ENCODE measurements at places on chromosomes 3 and 15.

- peak; percentile 53 for DNase-seq
Observed at GRCh38 chr3:42056840-42057239, 34.3 kb upstream of the TRAK1 start.

- DNase-seq: peak; percentile 56
Observed at GRCh38 chr15:81813215-81813614, 232.6 kb downstream of the MEX3B start.

DNA sequence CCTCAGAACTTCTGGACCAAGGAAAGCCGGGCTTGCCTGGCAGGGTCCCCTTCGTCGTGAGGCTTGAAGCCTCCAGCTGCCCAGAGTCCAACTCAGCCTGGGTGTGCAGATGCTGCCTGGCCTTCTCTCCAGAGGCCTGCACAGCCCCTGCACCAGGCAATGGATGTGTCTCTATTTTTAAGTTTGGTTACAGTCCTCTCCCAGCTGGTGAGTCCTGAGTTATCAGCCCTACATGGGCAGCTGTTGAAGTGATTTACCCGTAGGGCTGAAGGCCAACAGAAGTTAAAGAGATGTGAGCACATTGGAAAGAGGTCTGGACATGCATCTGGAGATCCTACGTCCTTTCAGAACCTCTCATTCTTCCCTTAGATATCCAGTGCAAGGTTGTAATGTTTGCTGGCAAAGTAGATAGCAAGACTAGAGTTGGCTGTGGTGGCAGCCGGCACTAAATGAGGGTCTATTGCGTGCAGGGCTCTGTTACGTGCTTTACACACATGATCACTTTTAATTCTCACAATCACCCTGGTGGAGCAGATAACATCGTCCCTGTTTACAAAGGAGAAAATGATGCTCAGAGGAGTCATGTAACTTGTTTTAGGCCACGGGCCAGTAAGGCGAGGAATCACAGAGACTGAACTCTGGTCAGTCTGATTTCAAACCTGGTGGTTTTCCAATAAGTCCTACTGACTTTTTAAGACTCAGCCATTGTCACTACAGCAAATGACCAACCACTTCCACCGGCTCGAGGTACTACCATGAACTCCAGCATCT lies 9.9 kb downstream of the FYCO1 start:
- no peak for DNase-seq

DNA sequence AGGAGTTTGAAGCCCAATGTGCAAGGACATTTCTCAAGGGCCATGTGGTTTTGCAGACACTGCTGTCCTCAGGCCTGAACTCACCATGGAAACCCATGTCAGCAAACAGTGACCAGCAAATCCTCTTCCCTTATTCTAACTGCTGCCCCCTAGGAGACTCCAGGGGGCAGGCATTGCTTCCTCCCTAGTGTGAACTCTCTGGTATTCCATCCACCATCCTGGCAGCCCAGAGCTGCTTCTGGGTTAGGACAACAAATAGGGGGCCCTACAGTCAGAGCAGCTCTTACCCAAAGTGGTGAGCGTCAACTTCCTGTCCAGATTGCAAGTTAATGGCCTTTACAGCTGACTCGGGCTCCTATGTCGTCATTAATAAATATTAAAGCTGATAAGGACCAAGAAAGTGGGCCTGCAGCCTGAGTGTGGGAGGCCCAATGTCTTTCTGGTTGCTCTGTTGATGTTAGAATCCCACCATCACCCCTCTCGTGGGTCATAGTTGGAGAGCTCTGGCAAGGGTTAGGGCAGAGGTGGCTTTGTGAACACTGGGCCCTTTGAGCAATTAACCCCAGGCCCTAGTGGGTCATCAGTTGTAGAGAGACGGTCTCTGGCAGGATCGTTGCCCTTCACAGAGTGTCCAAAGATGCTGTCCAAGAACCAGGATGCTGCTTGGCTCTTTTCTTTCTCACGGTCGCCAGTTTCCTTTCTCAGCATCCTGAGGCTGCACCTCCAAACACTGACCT lies 41.5 kb downstream of the TGM4 start:
- DNase-seq: no peak

DNA sequence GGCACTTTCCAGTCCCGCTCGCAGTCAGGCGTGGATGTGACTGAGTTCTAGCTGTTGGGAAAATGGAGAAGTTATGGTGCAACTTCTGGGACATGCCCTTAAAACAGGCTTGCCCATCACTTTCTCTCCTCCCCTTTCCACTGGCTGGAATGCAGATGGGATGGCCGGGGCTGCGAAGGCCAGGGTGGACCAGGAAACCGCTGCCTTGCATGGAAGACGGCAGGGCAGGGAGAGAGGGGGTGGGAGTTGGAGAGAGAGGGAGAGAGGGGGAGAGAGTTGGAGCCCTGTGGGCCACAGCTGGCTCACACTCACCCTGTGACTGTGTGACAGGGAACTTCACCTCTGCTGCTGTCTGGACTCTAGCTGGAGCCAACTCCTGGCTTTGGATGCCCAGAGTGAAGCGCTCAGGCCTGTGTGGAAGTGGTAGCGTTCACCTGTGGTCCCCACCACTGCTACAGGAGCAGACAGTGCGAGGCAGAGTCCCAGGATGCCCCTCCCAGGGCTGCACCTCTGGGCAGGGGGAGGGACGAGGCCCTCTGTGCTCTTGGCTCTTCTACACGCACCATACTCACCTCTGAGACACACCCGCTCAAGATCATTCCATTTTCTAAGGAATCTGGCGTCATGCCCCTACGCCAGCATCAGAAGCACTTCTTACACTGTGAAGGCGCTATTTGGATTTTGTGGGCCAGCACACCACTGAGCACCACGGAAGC lies 36.6 kb downstream of the KLHL25 start:
- DNase-seq: no peak

GRCh38 chr3:185335799-185336198 lies 27.1 kb upstream of the MAP3K13 start:
- no peak for DNase-seq

DNA sequence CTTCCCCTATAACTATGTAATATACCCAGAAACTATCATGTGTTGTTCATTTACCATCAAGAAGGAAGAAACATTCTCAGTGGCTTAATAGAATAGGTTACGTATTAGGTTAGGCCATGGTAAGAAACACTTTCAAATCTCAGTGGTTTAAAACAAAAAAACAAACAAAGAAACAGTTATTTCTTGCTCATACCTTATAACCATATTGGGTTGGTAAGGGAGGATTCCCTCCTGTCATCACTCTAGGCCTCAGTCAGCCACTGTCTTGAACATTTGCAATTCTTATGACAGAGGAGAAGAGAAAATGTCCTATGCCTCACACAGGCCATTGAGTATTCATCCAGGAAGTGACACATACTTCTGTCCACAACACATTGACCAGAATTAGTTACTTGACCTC lies 727.7 kb upstream of the NECTIN3 start:
- no peak for DNase-seq

DNA sequence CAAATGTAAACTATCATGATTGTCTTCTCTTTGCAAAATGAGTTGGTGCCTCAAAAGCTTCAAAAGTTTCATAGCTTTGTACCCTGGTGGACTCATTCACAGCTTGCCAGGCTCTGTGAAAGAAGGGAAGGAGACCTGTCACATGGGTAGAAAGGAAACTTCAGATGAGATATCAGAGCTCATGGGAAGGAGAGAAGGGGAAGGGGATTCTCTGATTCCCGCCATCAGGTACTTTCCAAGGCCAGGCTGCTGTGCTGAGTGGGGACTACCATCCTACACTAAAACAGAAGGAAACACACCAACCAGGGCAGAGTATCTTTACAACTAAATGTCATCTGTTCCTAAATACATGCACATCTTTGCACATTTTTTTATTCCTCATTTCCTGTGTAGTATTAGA lies 9.2 kb downstream of the ILDR1 start:
- DNase-seq: no peak

DNA sequence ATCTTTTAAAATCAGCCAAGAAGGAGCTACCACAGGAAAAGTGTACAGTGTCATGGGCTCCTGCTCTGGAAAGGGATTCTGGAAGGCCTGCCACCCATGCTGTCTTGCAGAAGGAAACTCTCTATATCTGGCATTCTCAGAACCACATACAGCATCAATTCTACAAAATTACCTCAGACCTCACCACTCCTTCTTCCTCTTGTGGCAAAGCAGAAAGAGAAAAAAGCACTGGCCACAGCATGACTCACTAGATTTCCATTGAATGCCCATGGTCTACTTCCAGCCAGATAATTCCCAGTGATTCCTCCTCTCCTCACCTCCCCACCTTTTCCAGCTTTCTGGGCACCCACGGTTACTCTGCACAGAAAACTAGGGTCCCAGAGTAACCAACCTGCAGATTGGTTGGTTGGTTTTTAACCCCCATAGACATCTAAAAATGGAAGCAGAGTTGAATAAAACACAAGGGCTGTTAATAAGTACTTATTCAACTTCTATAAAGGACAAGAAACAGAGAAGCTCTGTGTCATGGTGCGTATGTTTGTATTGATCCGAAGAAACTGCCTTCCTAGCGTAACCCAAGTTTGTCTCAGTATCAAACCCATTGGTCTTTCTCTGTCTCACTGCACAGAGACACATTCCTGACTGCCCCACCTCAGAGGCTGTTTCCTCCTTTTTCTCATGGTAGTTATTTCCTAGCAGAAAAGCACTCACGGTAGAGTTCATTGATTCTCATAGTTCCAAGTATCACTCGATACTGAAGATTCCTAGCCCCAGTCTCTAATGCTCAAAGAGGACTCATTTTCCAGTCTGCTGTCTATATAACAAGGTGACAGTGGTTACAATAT lies 67.7 kb downstream of the LDHAL6B start:
- DNase-seq: no peak

- no peak for DNase-seq
Observed at GRCh38 chr3:107739227-107739626, 216.5 kb downstream of the BBX start.

- peak; percentile 95 for DNase-seq
Observed at GRCh38 chr3:159839561-159840379, 148.9 kb upstream of the IL12A start.
